Endothelial cell (in vitro differentiated cells): ENCODE measurements at places on chromosomes 5 and 9.

DNA sequence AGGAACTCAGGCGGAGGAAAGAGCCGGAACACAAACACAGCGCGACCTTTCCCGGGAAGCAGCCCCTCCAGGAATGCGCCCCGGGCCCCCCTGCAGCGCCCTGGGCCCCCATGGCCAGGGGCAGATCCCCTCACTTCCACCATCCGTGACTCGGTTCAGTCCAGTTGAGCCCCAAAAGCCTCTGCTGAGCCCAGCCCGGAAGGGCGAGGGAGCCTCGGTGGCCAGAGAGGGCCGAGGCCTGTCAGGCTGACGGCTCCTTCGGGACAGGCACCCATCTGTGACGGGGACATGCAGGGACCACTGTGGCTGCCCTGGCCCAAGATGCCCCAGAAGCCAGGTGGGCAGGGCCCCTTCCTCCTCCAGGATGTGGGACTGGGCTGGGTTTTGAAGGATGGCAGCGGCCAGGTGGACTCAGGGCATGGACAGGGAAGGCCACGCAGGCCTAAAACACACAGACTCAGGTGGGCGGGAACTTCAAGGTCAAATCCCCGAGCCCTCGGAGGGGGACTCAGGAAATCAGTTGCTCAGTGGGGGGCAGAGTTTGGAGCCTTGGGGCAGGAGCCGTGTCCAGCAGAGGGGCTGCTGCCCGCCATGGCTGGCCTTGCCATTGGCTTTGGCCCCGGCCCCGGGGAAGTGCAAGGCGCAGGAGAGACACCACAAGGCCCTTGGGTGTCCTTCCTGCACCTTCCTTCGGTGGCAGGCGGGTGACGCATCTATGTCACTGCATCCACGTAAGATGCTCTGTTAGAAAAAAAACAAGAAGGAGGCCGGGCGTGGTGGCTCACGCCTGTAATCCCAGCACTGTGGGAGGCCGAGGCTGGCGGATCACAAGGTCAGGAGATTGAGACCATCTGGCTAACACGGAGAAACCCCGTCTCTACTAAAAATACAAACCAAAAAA lies 29.7 kb upstream of the ABO start:
- DNase-seq = no peak

DNA sequence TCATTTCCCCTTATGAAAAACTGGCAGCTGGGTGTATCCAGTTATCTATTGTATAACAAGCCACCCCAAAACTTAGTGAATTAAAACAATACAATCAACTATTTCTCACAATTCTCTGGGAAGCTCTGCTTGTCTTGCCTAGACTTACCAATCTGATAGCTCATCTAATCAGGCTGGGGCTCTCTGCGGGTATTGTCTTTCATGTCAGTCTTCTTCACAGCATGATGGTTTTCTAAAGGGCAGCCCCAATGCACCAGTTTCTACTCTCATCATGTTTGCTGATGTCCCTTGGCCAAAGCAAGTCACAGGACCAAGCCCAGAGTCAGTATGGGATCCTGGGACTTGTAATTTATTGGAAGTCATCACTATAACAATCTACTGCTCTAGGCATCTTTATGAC lies 433.5 kb downstream of the KIAA0825 start:
- no peak for DNase-seq

GRCh38 chr5:74617202-74617601 lies 23.3 kb downstream of the ENC1 start:
- no peak for DNase-seq

GRCh38 chr5:61816585-61817450 lies 484.8 kb downstream of the ZSWIM6 start:
- DNase-seq = no peak
